ENCODE measurements at places on chromosomes 12 and 14.

- DNase-seq, result no peak
These were observed 26.5 kb downstream of the NTF3 start for GRCh38 chr12:5458229-5459050.

GRCh38 chr12:46360908-46361666, 11.5 kb downstream of the SLC38A2 start:
- no peak for DNase-seq

DNA sequence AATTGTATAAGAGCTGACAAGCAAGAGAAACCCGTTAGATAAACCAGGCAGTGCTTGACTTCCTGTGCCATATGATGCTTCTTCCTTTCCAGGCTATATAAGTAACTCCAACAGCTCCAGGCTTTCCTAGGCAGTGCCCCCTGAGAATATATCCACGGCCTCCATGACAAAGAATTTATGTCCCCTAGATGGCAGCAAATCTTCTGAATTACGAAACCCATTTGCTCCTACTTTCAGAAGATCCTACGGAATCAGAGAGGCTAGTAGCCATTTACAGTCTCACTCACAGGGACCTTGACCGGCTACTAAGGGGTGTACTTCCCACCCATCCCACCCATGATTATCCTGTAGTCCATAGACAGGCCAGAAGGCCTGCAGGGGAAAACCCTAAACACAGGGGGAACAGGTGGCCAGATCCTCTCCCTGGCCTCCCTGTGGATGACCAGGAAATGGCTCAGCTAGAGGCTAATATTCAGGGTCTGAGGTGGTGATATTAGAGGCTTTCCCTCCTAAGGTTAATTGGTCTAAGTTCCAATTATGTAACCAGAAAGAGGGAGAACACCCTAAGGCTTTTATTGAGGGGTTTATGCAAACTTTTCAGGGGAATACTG, 77.2 kb upstream of the DCD start:
- no peak for DNase-seq

DNA sequence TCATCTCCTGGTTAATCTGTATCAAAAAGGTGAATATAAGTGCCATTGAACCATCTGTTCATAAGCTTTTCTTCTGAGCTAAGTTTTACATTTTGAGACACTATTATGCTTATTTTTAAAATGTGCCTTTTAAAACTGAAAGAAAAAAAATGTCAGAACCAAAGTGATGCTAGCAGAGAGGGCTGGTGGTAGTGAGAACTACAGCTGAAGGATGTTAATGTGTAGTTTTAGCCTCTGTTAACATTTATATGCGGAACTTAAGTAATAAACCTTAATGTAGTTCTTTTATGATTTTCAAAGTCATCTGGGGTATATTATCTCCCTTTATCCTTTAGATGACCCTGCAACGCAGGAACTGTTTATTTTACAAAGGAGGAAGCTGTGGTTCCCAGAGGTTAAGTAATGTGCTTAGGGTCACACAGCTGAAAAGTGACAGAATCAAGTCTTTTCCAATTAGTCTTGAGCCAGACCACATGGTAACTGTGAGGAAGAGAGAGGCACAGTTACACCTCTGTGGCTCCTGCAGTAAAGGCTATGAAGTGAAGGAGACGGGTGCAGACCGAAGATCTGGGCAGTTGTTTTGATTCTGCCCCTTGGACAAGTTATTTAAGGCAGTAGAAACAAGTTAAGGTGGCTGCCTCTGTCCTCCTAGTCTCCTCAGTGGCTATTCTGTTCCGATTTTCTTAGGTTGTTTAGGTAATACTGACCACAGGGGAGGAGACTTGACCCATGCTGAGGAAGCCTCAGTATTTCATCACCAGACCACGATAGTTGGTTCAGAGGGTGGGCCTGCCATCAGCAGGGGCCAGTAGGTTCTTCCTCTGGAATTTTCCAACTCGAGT, 23.9 kb downstream of the GNG2 start:
- DNase-seq, result no peak

DNA sequence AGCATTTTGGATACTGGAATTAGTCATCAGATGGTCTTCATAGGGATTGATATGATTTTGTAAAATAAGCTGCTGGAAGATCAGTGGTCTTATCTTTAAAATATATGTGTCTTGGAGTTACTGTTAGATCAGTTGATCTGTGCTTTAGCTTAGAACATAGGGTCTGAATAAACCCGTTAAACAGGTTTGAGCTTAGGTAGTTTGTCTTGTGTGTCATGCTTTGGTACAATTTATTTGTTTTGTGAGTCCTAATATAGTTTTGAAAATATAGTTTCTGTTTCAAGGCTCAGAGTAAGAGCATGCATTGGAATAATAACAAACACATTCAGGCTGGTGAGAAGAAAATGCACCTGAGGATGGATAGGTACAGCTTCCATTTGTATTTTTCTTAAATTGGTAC, 505.0 kb downstream of the SLC16A7 start:
- no peak for DNase-seq

DNA sequence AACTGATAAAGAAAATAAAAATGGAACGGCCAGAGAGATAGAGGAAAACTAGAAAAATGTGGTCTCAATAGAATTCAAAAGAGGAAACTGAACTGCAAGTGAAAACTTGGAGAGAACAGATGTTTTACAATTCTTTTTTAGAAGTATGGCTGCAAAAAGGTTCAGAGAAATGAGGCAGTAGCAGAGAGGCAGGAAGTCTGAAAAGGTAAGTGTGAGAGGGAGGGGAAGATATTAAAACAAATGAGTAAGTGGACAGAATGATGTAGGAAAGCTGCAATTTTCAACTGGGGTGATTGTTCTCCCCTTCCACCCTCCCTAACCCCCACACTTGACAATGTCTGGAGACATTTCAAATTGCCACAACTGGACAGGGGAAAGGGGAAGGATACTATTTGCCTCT, 12.9 kb downstream of the BTBD7 start:
- DNase-seq, result no peak

DNA sequence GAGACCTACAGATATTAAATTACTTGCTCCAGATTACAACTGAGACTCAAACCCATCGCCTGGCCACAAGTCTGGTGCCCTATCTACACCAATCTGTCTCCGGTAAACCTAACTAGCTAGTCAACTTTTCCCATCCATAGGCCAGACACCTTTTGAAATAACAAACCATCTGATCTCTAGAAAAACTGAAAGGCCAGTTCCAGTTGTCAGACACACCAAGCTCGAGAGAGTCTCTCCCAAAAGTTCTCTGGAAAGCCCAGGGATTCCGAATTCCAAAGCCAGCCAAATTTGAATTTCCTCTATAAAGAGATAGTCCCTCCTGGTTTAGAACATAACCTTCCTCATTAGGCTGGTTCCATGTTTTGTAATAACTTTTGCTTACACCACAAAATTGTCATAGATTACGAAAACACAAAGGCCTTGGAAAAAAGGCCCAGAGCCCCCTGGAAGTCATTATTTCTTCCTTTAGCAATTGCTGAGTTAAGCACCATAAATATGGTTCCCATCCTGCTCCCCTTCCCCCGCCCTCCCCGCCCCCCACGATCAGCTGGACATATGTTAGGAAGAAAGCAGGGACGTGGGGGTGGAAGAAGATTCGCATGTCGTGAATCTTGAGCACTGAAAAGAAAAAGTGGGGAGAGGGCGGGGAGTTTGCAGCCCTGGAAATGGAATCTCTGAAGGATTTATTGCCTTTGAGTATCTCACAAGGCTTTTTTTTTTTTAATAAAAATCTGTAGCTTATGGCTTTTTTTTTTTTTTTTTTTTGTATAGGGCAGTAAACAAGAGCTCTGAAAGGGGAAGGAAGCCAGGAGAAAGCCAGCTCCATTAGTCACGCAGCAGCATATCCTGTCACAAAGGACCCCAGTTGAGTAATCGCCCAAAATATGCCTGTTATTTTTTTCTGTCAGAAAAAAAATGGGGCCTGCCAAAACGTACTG, 110.4 kb downstream of the ZFP36L1 start:
- no peak for DNase-seq
